ENCODE measurements at places on chromosomes 12 and 14. TPM values are rescaled to one million over a fixed set of nuclear protein-coding genes. Genes with fewer than 3 reads are reported as not detected.

The KCNH3 gene
- not detected for total RNA-seq

The RECQL gene
- total RNA-seq, result 48.1 TPM

The GMPR2 gene
- total RNA-seq, result 72.9 TPM

The TSPAN19 gene
- 0.55 TPM for total RNA-seq

The C12orf75 gene
- total RNA-seq, result 164 TPM

The CLEC1B gene
- not detected for total RNA-seq

The LHX5 gene
- 1.2 TPM for total RNA-seq

The CORO1C gene
- 77.1 TPM for total RNA-seq

The B4GALNT1 gene
- total RNA-seq, result 1.2 TPM

The DPPA3 gene
- not detected for total RNA-seq

The NOVA1 gene
- total RNA-seq, result not detected

The PROX2 gene
- total RNA-seq, result not detected

The ITGA5 gene
- total RNA-seq, result 267 TPM

The RPL10L gene
- total RNA-seq, result not detected

The KLRG1 gene
- total RNA-seq, result 1.4 TPM

The CAPZA3 gene
- total RNA-seq, result not detected

The BCDIN3D gene
- total RNA-seq, result 3.3 TPM

The FSCB gene
- total RNA-seq, result not detected

The BICDL1 gene
- 20.5 TPM for total RNA-seq
